ENCODE measurements at places on chromosomes 11 and 22.
A peak's percentile ranks its signal among the peaks of the same experiment; 100 is the strongest.

- peak; percentile 32 for DNase-seq
Observed at GRCh38 chr22:41526830-41527799, 17.2 kb downstream of the POLR3H start.

DNA sequence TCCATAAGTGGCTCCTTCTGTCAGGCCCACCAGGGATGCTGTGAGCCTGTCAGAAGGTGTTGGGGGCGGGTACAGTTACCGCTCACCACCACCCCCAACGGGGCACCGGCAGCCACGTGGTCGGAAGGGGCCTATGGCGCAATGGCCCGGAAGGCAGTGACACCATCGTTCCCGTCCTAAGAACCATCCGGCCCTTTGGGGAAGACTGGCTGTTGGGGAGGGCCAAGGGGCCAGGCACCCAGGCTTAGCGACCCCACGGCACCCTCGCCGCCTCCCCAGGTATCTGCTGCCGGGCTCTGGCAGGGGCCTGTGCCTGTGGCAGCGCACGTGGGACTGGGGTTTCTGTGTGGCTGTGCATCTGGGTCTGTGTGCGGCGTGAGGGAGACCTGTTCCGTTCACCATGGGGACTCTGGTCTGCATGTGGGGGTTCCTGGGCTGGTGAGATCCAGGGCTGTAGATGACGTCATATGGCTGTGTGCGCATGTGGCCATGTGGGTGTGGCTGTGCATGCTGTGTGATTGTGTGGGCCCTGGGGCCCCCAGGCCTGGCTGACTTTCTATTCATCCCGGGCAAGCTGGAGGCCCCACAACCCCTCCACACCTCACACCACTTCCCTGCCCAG lies 717 bp downstream of the OSM start:
- peak; percentile 81 for DNase-seq

- no peak for DNase-seq
Observed at GRCh38 chr11:37115963-37116362, 517.9 kb upstream of the RAG2 start.

DNA sequence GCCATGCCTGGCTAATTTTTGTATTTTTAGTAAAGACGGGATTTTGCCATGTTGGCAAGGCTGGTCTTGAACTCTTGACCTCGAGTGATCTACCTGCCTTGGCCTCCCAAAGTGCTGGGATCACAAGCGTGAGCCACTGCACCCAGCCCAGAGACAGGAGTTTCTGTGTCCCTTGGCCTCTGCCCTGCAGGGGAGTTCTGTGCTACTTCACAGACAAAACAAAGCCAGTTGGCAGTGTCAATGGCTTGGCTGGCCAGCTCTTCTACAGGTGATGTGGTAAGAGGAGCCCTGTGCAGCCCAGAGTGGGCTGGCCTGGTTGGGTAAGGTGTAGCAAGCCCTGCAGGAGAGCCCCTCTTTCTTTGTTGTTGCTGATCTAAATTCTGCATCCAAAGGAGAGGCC lies 60.5 kb upstream of the SHISAL1 start:
- DNase-seq = no peak

DNA sequence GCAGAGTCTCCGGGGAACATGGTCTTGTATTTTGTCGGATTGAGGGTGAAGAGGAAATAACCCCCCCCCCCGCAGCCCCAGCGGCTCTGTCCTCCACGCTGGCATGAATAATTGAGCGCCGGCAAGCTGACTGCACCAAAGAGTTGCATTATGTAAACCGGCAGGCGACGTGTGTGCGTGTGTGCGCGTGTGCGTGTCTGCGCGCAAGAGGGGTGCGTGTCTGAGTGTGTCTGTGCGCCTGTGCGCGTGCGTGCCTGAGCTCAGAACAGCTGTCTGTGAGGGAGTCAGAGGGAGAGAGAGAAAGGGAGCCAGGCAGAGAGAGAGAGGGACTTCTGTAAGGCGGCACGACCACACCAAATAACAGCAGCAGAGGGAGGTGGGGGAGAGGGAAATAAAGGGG lies 94.4 kb downstream of the SCN3B start:
- DNase-seq = no peak

GRCh38 chr11:14010665-14011064 lies 48.1 kb downstream of the SPON1 start:
- DNase-seq = no peak

DNA sequence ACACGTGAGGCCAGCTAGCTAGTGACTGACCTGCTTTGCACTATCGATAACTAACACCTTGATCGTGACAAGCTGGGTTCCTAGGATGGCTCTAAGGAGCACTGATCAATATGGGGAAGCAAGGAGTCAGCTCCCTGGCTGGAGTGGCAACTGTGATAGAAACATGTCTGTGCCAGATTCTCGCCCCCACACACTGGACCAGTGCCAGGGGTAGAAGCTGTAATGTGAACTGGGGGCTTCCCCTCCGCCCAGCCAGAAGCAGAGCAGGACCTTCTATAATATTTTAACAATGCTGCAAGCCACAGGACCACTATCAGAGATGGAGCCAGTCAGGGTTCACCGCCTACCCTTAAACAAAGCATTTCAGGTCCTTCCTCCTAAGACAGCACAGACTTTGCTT lies 96.5 kb downstream of the DSCAML1 start:
- no peak for DNase-seq

DNA sequence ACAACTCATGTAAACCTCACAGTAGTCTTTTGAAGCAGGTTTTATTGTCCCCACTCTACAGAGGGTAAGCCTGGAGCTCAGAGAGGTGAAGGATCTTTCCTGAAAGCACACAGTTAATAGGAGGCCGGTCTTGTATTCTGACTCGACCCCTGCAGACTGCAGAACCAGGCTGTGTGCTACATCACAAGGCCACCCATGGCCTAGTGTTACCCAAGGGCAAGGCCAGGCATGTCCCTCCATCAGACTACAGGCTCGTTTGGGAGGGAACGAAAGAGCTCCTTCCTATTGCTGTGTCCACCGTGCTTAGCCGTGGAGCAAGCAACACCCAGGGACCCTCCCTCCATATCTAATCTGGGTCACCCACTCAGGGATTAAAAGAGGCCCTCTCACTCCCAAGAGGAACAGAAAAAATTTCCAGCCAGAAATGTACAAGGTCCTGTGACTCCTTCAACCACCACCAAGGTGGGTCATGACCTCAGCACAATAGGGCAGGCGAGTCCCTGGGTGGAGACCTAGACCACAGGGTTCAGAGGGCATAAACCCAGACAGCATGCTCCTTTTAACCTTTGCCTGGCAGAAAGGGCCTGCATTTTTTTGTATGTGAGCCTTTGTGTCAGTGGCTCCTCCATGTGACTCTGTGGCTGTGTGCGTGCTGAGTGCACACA lies 6.3 kb upstream of the SMIM35 start:
- DNase-seq = no peak

GRCh38 chr11:101049123-101049522 lies 80.5 kb downstream of the PGR start:
- DNase-seq = no peak

DNA sequence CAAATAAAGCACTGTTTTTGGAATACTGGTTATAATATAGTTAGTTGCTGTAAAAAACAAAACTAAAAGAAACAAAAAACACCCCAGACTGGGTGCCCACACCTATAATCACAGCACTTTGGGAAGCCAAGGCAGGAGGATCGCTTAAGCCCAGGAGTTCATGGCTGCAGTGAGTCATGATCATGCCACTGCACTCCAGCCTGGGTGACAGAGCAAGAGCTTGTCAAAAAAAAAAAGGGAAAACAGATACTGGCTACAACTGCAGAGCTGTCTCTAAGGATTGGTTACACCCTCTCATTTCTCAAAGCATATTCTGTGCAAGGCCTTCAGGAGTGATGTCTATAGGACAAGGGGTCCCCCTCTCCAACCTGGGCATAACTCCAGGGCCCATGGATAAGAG lies 14.6 kb upstream of the STK33 start:
- no peak for DNase-seq

GRCh38 chr11:1102221-1102971 lies 27.7 kb downstream of the MUC2 start:
- DNase-seq = no peak

- DNase-seq = no peak
Observed at GRCh38 chr22:19166421-19166820, 12.1 kb downstream of the SLC25A1 start.

DNA sequence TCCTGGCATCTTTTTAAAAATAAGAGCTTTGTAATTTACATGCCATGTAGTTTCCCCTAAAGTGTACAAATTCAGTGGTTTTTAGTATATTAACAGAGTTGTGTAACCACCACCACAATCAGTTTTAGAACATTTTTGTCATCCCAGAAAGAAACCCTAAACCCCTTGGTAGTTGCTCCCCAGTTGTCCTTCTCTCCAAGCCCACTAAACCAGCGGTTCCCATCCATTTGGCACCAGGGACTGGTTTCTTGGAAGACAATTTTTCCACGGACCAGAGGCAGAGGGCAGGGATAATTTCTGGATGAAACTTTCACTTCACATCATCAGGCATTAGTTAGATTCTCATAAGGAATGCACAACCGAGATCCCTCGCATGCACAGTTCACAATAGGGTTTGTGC lies 22.6 kb downstream of the CABIN1 start:
- DNase-seq = no peak
